ENCODE measurements at places on chromosomes 5 and 9. TPM values are rescaled to one million over a fixed set of nuclear protein-coding genes. Genes with fewer than 3 reads are reported as not detected.

Gene PDE8B
- 0.65 TPM for total RNA-seq

Gene PCDHGB3
- 2.4 TPM for total RNA-seq

Gene PKD2L2
- not detected for total RNA-seq

Gene BHMT2
- total RNA-seq: 1.5 TPM

Gene ZNF883
- 1.8 TPM for total RNA-seq

Gene FBXL7
- total RNA-seq: 8.3 TPM

Gene CARD6
- 10.5 TPM for total RNA-seq

Gene NME5
- 1.9 TPM for total RNA-seq

Gene CCDC152
- total RNA-seq: 2.3 TPM

Gene MPDZ
- total RNA-seq: 28.0 TPM

Gene CCL28
- total RNA-seq: 2.9 TPM

Gene HMCN2
- total RNA-seq: not detected

Gene PDLIM4
- total RNA-seq: 19.4 TPM

Gene GABRG2
- total RNA-seq: not detected

Gene TMEM174
- total RNA-seq: not detected

Gene LAMC3
- not detected for total RNA-seq

Gene RNF183
- not detected for total RNA-seq

Gene ZDHHC21
- total RNA-seq: 2.5 TPM

Gene SPATA6L
- total RNA-seq: 0.16 TPM

Gene F2R
- 127 TPM for total RNA-seq

Gene TGFBI
- 1,161 TPM for total RNA-seq

Gene ORM1
- not detected for total RNA-seq

Gene SLC1A3
- total RNA-seq: 5.0 TPM

Gene STOML2
- 119 TPM for total RNA-seq

Gene IL31RA
- total RNA-seq: 0.18 TPM

Gene BOD1
- total RNA-seq: 48.9 TPM

Gene KCNV2
- total RNA-seq: not detected

Gene LCN12
- not detected for total RNA-seq

Gene PLPP7
- total RNA-seq: 15.7 TPM

Gene HBEGF
- 5.2 TPM for total RNA-seq

Gene UBAP1
- total RNA-seq: 37.1 TPM

Gene FAM169A
- not detected for total RNA-seq

Gene SLC22A4
- 5.2 TPM for total RNA-seq

Gene FAM151B
- total RNA-seq: 5.7 TPM
